ENCODE measurements at places on chromosomes 5 and 9. TPM values are rescaled to one million over a fixed set of nuclear protein-coding genes. Genes with fewer than 3 reads are reported as not detected.

WDR31 gene
- 0.40 TPM for total RNA-seq

FBN2 gene
- 15.9 TPM for total RNA-seq

DMAC1 gene
- total RNA-seq, result 92.5 TPM

GFI1B gene
- 0.71 TPM for total RNA-seq

CNTNAP3B gene
- total RNA-seq, result 2.9 TPM

ADAM19 gene
- total RNA-seq, result 21.4 TPM

ALDOB gene
- not detected for total RNA-seq

CBY3 gene
- 1.4 TPM for total RNA-seq

GRCh38 chr9:117276444-117276843 lies 138.4 kb downstream of the ASTN2 start:
- no peak for DNase-seq

GRCh38 chr9:68711281-68711680 lies 6.2 kb downstream of the PIP5K1B start:
- no peak for DNase-seq

DNA sequence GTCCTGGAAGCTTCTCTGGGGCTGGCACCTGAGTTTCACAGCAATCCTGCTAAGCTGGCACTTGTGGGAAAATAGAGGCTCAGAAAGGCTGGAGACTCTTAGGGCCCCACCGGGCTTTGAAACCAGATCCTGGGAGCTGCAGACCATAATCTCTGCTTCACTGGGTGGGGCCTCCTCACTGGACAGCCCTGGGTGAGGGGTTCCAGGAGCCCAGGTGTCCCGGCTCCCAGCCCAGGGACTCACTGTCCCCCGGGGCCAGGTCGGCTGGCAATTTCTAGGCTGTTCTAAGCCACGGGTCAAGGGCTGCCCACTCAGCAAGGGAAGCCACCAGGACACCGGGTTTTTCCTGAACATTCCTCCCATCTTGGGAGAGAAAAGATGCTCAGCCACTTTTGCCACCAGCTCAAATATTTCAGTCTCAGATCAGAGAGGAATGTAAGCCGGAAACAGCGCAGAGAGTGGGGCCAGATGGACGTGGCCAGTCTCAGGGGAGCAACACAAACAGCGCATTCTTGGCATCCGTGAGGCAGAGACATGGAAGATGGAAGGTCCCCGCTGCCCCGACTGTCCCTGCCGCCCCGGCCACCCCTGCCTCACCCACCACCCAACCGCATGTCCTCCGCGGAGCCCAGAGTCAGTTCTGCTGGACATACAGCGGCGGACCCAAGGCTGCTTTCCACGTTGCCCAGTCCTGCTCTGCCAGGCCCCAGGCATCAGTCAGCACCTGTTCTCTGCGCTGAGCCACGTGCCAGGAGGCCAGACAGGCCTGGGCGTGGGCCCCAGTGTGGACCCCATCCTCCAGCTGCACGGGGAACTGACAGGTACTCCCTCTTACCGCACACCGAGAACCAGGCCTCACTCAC lies 72.6 kb downstream of the VAV2 start:
- no peak for DNase-seq

- no peak for DNase-seq
Measured at GRCh38 chr9:27383524-27383923, 86.6 kb upstream of the EQTN start.

- DNase-seq, result no peak
Measured at GRCh38 chr9:136292591-136293448, 11.1 kb downstream of the CCDC187 start.

GRCh38 chr9:72006501-72006900 lies 53.9 kb downstream of the C9orf57 start:
- DNase-seq, result no peak

DNA sequence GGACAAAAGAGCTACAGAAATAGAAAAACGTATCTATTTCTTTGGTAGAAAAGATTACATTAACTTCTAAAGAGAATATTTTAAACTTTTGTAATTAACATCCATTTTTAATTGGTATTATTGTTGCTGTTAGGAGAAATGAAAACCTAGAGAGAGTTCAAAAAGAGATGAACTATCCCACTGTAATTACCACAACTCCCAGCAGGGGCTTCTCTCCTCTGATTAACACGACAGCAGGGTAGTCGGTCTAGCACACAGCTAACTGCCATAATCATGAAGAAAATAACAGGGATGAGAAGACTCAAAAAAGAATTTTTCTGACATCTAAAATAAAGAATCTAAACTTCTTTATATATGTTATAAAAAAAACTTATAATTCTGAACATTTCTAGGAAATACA lies 86.2 kb upstream of the CDH9 start:
- DNase-seq, result no peak

GRCh38 chr9:87556039-87556438 lies 58.4 kb downstream of the DAPK1 start:
- DNase-seq, result no peak

- no peak for DNase-seq
Measured at GRCh38 chr5:116216246-116216645, 131.4 kb downstream of the COMMD10 start.

DNA sequence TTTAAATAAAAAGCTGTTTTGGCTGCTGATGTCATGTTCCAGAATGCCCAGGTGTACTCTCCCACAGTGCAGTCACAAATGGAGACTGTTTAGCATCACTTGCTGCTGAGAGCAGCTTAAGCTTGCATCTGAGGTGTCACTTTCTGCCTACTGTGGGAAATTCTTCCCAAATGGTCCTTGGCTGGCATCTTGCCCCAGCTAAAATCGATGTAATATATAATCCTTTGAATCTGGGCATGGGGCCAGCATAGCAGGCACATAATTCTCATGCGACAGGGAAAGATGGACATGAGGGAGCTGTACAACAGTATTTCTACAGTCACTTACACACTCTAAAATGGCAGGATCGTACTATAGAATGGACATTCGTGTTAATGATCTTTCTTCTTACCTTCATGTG lies 144.3 kb downstream of the MACIR start:
- DNase-seq, result no peak

DNA sequence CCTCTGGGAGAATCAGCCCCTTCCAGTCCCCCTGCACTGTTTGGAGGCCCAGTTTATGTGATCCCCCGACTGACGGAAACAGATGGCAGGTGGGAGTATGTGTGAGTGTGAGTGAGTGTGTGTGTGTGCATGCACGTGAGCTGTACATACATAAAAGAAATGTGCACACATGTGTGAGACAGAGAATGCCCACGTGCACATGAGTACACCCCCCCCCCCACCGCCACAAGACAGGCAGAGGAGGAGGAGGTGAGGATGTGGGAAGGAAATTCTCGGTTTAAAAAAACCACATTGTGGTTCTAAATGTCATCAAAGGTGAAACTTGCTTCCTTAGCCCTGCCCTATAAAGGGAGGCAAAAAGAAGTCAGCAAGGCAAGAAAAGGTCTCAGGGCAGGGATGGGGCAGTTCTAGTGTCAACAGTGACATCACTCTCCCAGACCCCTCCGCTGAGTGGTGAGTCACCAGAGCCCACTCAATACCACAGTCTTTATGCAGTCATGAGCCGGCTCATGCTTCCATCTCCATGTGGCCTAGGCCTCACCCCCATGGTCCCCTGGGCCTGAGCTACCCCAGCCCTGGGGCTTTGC lies 79.2 kb upstream of the HSPA9 start:
- no peak for DNase-seq

DNA sequence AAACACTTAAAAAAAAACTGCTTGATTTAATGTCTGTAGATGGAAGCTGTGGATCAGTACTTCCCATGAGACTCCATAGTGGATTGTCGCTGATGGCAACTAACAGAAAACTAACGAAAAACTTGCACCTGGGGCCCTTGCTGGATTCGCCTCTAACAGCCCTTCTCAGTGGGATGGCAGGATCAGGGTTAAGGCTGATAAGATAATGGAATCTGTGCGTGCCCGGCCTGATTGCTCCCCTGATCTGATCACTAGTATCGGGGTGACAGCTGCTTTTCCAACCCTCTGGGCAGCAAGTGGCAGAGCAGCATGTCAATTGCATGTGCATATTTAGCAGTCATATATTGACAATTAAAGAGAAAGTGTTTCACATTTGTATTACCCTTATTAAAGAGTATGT lies 185.8 kb upstream of the ELAVL2 start:
- DNase-seq, result no peak

- no peak for DNase-seq
Measured at GRCh38 chr5:65548281-65548680, 14.7 kb downstream of the CENPK start.

- no peak for DNase-seq
Measured at GRCh38 chr5:172877466-172878260, 43.6 kb downstream of the ERGIC1 start.

GRCh38 chr5:17178373-17178675 lies 39.1 kb upstream of the BASP1 start:
- no peak for DNase-seq

DNA sequence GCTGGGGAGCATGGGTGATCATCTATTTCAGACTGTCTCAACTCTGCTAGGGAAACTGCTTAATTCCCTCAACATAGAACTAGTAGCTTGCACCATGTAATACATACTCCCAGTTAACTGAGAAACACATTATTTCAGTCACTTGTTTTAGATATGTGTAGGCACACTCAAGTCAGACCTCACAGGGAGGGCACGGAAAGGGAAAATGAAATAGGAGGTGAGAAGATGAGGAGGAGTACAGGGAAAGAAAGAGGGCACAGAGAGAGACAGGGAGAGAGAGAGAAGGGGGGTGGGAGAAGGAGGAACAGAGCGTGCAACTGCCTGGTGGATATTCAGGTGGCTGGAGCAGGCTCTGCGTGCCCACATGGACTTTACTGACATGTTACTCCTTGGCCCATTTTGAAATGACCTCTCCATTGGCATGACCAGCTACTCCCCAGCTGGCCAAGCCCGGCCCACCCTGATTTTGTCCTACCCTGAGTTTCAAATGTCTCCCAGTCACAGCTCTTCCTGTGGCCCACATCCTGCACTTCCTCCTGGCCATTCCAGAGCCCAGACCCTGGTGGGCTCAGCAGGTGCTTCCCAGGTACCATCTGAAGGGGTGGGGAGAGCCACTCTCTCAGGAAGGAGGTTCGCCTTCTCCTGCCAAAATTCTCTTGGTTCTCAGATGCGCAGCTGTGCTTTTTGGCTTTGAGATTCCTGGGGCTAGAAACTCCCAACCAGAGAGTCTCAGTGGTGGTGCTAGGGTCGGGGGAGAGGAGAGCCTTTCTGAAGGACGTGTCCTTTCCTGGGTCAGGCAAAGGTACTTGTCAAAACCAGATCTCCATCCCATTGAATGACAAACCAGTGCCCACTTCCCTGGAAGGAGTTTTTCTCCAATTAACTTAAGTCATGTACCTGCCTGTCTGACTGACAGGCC lies 229.4 kb downstream of the FSTL4 start:
- no peak for DNase-seq

- no peak for DNase-seq
Measured at GRCh38 chr5:76845890-76846289, 3.9 kb upstream of the S100Z start.

DNA sequence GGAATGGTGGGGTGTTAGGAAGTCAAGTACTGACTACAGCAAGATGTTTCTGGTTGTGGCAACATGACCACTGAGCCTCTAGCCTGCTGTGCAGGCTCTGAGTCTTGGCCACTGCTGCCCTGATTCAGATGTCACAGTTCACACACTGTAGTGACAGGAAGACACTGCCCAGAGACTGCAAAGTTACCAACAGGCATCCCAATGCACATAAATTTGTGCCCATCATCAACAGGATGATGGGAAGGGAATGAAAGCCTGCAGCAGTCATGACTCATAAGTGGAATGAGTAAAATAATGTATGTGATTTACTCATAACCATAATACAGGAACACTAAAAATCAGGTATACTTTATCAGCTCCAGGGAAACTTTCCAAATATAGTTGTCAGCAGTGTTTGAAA lies 251.6 kb upstream of the HAPLN1 start:
- no peak for DNase-seq

- DNase-seq, result peak; percentile 86
Measured at GRCh38 chr5:14364576-14365472, 216.8 kb upstream of the OTULINL start.

- no peak for DNase-seq
Measured at GRCh38 chr5:16143361-16144049, 36.1 kb downstream of the MARCHF11 start.

GRCh38 chr9:19386502-19387044 lies 6.5 kb upstream of the RPS6 start:
- DNase-seq, result no peak

DNA sequence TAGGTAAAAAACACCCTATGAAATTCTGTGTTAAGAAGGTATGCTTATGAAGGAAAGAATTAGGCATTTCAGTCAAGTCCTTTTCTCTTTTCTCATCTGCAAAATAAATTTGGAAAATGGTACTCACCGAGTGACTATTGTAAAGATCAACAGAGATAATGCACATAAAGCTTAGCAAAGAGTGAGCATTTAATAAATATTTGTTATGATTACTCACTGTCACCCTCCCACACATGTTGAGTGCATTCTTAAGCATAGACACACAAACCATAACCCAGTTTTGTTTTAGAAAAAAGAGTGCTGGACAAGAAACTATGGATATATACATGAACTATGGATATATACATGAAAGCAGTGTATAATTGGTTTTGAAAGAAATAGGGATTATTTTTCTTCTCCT lies 54.7 kb upstream of the PRLR start:
- no peak for DNase-seq

GRCh38 chr5:132754111-132754510 lies 6.9 kb downstream of the CCNI2 start:
- DNase-seq, result no peak

- no peak for DNase-seq
Measured at GRCh38 chr5:171715551-171715950, 70.1 kb upstream of the SMIM23 start.

DNA sequence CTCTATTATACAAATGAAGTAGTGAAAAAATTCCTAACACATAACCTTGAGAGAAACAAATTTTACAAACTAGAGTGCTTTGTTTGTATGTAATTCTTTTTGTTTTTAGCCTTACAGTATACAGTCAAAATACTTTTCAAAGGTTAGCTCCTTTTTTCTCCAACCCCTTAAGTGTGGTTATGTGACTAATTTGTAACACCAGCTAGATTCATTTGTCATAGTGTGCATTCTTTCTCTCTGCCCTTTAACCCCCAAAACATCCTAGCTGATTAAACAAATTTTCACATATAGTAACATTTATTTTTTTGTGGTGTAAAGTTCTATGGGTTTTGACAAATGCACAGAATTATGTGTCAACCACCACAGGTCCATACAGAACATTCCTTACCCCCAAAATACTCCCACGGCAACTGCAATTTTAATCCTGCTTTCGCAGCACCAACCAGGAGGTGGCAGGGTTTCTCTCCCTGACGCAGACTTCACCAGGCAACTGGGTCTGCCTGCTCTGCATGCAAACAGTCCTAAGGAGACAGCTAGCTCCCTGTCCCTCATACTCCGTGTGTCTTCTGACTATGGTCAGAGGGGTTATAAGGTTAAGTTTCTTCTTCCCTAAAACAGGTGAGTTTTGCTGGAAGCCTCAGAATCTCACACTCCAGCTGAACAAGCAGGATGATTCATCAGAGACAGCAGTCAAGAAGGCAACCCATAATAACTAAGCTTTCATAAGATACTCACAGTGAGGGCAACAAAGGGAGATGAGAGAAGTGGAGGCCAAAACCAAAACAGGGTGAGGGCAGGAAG lies 44.5 kb upstream of the NR5A1 start:
- peak; percentile 78 for DNase-seq

Data from H1 (cell line).